ENCODE measurements at places on chromosomes 12 and 14.

DNA sequence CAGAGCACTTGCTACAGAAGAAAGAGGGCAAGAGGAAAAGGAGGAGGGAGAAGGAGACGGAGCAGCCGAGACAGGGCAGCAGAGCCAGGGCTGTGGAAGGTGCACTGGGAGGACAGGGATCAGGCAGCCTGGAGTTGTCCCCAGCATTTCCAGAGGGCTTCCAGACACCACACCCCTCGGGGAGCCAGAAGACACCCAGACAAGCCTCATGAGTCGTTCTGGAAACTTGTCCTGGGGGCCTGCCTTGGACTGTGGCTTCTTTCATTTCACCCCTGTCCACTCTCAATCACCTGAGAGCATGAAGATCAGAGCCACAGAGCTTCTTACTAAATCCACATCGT, 14.1 kb downstream of the CMKLR1 start:
- DNase-seq = no peak

DNA sequence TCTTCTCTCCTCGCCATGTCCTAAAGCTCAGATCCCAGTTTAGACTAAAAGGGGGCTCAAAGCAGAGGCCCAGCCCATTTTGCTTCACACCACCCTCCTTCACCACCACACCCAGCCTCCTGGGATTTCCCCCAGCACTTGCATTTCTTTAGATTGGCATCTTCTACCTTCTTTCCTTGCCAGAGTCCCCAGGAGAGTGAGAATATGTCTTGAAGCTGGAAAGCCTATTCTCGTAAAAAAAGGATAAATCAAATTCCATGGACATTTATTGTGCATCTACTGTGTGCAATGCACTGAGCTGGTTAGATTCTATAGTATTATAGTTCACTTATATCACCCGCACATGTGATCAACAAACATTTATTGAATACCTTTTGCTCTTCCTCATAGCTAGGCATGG, 10.2 kb downstream of the FBXW8 start:
- no peak for DNase-seq

- DNase-seq = peak; percentile 21
Measured at GRCh38 chr12:56299308-56299852, 750 bp downstream of the CS start.

GRCh38 chr14:38297681-38298080, 41.8 kb upstream of the CLEC14A start:
- no peak for DNase-seq

DNA sequence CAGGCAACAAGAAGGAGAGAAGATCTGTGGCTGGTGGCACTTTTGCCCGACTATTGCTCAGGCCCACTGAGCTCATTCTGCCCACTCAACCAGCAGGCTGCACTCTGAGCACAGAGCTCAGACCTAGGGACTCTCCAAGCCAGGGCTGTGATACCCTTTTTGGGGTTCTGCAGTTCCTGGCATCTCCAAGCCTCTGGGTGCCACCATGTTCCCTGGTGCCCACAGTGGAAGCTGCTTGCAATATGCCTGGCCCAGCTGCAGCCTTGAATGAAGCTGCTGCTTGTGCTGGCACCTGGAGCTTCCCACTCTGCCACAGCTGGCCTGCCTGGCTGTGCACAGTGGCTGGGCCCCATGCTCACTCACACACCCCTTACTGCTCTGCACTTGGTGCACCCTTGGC, 236.1 kb downstream of the ADGRD1 start:
- no peak for DNase-seq

GRCh38 chr12:25958428-25959070, at the start of gene RASSF8:
Gene RASSF8, plus strand, starts transcription at chr12:25958682. Its CDS starts 96,662 bp downstream, at chr12:26055344.
- no peak for DNase-seq

DNA sequence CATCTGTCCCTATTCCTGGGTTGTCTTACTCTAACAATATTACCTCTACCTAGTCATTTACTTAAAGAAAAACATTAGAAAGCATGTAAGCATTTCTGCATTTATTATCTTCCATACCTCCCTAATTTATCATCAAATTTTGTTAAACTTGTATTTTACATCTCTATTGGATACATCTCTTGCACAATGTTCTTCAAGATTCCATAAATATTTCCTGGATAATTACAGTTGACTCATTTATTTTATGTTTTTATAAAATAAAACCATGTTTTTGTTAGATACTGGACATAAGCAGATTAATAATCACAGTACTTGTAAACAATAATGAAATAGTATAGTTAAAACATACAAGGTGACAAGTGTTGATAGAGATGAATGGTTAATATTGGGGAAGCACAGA, 209.0 kb downstream of the TMTC3 start:
- DNase-seq = no peak

GRCh38 chr12:92130999-92131398, 14.6 kb downstream of the BTG1 start:
- DNase-seq = no peak

GRCh38 chr12:15244341-15244740, 23.1 kb upstream of the RERG start:
- DNase-seq = no peak

GRCh38 chr14:95409477-95410272, 90.0 kb upstream of the CLMN start:
- DNase-seq = no peak

- DNase-seq = no peak
Measured at GRCh38 chr14:24828486-24828885, 194.5 kb upstream of the GZMB start.

DNA sequence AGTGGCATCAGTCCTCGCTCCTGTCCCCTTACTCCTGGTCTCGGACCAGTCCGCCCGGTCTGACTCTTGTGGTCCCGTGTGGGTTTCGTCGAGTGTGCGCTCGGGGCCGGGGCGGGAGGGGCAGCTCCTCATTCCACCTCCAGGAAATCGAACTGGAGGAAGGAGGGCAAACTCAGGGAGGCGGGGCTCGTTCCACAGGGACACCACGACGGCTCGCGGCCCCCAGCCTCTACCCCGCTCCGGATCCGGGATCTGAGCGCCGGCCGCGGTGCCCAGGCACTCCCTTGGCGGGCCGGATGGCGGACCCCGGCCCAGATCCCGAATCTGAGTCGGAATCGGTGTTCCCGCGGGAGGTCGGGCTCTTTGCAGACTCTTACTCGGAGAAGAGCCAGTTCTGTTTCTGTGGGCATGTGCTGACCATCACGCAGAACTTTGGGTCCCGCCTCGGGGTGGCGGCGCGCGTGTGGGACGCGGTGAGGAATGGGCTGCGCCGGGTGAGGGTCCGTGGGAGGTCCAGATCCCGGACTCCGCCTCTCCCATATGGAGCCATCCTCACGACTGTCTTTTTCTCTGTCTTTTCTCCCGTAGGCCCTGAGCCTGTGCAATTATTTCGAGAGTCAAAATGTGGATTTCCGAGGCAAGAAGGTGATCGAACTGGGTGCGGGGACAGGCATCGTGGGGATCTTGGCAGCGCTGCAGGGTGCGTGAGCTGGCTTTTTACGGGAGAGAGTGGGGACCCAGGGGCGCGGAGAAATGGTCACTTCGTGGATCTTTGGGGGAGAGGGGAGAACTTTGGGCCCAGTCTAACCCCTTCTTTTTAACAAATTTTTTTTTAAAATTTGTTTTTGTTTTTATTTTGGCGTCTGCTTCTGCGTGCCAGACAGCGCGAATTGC, at the start of gene EEF1AKMT3:
TSS of gene EEF1AKMT3 (plus strand) at position 186 of the 894 bp plus-strand sequence. CDS start at position 297, 111 bp downstream.
- no peak for DNase-seq

DNA sequence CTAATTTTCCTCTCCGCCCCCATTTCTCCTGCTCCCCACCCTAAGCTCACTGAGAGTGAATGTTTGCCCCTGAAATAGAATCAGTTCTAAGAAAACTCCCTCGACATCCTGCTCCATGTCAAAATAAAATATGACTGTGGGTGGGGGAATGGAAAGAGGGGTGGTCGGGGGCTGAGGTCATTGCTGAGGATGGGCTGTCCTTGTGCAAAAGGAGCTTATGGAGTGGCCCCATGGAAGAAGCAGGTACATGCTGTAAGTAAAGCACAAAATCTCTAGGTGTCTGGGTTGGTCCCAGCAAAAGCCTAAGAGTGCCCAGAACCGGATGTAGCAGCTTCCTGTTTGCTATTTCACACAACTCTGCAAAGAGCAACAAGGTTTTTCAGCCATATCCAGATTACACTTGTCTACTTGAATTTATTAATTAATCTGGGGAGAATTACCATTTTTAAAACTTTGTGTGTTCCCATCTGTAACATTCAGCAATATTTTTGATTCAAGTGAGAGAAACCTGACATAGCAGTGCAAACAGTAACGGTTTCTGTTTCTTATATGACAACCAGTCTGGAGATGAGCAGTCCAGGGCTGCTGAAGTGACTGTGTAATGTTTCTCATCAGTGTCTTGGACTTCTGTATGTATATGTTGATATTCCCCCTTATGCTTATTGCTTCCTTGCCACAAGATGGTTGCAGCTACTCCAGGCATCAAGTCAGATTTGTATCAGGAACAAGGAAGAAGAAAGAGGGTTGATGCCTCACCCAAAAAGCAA, 40.4 kb upstream of the GZMB start:
- DNase-seq = peak; percentile 30

GRCh38 chr12:11717519-11717961, 68.1 kb downstream of the ETV6 start:
- no peak for DNase-seq

DNA sequence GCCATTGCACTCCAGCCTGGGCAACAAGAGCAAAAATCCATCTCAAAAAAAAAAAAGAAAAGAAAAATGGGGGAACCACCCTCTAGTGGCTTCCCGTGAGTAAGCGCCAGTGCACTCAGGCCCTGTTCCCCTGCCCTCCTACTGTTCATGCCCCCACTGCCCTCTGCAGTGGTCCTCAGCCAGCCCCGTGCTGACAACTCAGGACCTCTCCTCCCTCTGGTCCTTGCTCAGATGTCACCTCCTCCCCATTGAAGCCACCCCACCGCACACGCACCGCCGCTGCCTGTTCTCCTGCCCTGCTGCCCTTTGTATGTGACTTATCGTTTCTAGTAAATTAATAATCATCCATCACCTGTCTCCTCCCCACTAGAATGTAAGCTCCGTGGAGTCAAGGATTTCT, 58.8 kb upstream of the DYNC1H1 start:
- no peak for DNase-seq

- DNase-seq = no peak
Measured at GRCh38 chr12:30002677-30003076, 218.9 kb upstream of the TMTC1 start.

DNA sequence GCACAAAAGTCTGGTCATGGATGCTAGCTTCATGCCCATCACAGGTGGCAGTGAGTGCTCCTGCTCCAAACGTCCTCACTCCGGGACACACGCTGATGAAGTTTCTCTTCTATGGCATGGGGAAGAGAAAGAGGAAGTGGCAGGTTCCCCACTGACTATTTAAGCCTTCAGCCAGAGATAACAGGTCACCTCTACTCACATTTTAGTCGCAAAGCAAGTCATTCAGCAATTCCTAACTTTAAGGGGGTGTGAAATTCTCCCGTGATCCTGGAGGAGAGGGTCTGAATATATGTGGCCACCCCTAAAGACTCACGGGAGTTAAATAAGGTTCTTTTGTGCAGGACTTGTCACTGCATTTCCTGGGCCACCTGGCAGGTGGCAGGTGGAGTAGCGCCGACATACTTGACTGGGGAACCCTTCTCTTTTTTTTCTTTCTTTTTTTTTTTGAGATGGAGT, 18.8 kb upstream of the RCOR1 start:
- DNase-seq = no peak

- DNase-seq = no peak
Measured at GRCh38 chr12:3273409-3273853, 196.3 kb downstream of the TSPAN9 start.

DNA sequence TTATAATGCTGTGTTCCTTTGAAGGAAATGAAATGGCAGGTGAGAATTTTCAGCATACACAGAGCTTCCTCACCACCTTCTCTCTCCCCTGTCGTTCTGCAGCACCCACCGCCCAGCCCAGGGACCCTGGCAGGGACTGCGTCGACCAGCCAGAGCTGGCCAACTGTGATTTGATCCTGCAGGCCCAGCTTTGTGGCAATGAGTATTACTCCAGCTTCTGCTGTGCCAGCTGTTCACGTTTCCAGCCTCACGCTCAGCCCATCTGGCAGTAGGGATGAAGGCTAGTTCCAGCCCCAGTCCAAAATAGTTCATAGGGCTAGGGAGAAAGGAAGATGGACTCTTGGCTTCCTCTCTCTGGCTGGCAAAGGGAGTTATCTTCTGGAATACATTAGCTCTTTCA, 35.1 kb downstream of the PAPLN start:
- no peak for DNase-seq

DNA sequence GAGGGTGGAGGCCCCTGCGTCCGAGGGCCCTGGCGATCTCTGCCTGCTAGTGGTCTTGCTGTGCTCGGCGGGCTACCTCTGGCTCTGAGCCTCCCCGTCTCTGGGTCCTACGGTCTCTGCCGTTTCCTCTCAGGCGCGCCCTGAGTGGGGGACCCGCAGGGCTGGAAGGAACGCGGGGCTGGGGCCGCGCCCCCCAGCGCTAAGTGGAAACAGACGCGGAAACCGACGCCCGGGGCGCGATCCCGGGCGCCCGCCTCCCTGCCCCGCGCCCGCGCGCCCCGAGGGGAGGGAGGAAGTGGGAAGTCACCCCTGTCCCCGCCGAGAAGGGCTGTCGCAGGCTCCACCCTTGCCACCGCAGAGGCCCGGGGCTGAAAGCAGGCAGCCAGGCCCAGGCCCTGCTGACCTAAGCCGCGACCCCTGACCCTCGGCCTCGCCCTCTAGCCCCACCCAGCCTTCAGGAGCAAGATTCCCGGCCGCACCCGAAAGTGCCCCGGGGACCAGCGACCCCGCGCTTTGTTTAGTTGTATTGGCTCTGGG, 831 bp downstream of the CRIP1 start:
- DNase-seq = peak; percentile 58

DNA sequence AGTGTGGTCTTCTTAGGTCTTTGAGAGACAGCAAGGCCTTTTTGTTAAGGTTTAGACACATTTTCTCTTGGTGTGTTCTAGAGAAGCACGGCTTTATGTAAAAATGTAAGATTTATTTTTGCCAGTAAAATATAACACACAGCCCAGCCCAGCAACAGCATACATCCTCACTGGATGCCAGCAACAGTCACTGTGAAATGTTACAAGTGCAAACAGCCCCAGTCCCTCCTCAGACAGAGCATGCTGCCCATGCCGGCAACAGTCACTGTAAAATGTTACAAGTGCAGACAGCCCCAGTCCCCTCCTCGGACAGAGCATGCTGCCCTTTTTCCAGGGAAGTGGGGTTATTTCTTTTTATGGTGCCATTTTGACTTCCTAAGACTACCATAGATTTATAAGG, 207.6 kb downstream of the CHST11 start:
- DNase-seq = no peak

GRCh38 chr14:100350986-100351385, 27.8 kb downstream of the SLC25A47 start:
- DNase-seq = no peak

GRCh38 chr12:12456637-12457036, 99.8 kb downstream of the BORCS5 start:
- DNase-seq = no peak

Measured in activated CD8-positive, alpha-beta memory T cell treated with anti-CD3 and anti-CD28 coated beads, Interleukin-2, amount 50 U/mL, for 4 hours (primary cell).